Stimulated activated CD8-positive, alpha-beta memory T cell treated with anti-CD3 and anti-CD28 coated beads, Interleukin-7, amount 100 ng/mL, for 1 hour (primary cell): ENCODE measurements at places on chromosomes 7 and 10.

- peak; percentile 40 for DNase-seq
Observed at GRCh38 chr10:119270762-119271366, 63.5 kb downstream of the GRK5 start.

DNA sequence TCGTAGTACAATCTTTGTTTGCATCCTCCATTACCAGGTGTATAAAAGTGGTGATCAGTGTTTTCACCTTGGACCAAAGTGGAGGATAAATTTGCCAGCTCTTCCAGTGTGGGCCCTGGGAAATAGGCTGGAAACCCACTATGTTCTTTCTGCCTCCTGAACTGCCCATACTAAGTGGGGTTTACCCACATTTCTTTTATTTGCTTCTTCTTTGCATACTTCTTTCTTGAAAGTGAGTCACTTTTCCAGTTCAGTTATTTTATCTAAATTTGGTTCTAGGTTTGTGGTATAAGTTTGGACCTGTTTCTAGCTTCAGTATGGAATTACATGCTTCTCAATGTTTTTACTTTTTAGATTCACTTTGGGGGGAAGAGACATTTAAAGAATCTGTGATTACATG is 126.2 kb upstream of the ACBD5 start:
- no peak for DNase-seq

DNA sequence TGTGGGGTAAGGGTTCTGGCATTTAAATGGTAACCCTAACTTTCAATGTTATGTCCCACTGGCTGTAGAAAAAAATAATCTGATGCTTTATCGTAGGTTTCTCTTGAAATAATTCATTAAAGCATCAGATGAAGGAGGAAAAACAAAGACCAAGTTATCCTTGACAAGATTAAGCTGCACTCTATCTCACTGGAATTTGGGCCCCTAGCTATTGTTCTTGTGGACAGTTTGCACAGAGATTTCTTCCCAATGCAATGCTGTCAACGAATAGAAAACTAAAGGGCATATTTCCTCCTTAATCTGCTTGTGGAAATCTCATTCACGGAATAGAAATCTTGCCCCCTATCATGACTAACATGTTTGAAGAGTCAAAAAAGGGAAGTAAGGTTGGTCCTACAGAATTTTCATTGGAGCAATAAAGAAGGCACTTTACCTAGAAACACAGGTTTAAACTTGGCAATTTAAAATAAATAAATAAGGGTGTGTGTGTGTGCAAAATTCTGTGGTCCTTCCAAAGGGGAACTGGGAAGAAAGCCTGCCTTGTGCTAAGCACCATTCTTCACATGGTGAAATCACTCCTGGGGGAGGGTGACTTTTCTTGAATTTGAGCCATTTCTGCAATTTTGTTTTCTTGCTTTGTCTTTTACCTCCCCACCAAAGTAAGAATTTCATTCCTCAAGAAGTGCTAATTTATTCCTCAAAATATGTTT is 242.8 kb downstream of the GLI3 start:
- DNase-seq, result no peak

DNA sequence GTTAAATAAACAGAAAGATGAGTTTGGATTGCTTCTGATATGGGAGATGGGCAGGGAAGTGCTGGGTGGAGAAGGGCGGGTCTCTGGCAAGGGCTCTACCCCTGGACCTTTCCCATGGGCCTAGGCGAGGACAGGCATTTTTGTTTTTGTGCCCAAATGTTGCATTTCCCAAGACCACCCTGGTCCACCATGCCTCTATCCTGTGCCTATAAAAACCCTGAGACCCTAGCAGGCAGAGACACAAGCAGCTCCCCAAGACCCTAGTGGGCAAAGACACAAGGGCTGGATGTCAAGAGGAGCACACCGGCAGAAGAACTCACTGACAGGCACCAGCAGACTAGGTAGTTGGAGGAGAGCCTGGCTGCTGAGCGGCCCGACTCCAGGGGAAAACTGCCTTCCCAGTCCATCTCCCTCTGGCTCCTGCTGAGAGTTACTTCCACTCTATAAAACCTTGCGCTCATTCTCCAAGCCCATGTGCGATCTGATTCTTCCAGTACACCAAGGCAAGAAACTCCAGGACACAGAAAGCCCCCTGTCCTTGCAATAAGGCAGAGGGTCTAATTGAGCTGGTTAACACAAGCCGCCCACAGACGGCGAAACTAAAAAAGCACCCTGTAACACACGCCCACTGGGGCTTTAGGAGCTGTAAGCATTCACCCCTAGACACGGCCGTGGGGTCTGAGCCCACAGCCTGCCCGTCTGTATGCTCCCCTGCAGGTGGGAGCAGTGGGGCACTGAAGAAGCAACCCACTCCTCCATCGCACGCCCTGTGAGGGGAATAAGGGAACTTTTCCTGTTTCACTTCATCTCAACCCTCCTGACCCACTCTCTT is 291.4 kb downstream of the PTPRN2 start:
- DNase-seq, result no peak

- no peak for DNase-seq
Observed at GRCh38 chr7:566100-566499, 46.5 kb upstream of the PDGFA start.
